Hematopoietic multipotent progenitor cell treated with erythropoietin and hydrocortisone succinate and interleukin-3 and kit ligand, for 8 days (in vitro differentiated cells): ENCODE measurements at places on chromosomes 7 and 10.

DNA sequence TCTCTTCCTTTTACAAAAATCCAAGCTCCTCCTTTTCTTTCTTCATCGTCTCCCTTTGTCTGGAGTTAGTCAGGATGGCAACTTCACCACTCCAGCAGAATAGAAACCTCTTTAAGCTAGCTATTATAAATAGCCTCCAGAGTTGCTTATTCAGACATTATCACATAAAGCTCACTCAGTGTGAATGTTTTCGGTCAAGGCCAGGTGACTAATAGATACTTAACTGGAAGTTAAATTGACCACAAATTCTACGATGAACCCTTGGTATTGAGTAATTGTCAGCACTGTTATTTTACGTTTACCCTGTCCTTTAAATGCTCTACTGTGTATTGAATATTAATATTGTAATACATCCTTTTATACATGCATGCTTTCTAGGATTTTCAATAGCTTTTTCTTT is 340.4 kb downstream of the OTUD1 start:
- DNase-seq = no peak

- no peak for DNase-seq
Measured at GRCh38 chr7:40709062-40709964, 574.5 kb downstream of the SUGCT start.

DNA sequence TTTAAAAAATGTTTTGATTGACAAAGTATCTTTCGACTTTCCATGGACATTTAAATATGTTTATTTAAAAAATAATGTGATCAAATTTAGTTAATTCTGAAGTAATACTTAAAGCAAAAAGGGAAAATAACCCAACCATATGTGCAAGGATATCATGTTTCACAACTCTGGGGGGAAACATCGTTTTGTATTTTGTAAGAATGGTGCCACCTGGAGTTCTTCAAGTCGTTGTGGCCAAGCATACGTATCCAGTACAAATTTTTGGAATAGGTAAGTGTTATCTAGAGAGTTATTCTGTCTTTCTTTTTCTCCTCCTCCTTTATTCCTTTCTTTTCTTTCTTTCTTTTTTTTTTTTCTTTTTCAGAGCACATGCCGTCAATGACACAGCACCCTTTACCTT is 176.2 kb upstream of the CSTF2T start:
- DNase-seq = no peak

- no peak for DNase-seq
Measured at GRCh38 chr10:79405221-79405994, 40.0 kb downstream of the ZCCHC24 start.

GRCh38 chr7:155258226-155258560 is 39.5 kb upstream of the INSIG1 start:
- no peak for DNase-seq

DNA sequence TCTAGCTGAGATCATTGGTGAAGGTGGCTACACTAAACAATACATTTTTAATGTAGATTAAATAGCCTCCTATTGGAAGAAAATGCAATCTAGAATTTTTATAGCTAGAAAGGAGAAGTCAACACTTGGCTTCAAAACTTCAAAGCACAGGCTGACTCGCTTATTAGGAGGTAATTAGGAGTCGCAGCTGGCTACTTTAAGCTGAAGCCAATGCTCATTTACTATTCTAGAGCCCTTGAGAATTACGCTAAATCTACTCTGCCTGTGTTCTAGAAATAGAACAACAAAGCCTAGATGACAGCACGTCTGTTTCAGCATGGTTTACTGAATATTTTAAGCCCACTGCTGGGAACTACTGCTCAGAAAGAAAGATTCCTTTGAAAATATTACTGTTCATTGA is 101.6 kb upstream of the EEPD1 start:
- DNase-seq = no peak

DNA sequence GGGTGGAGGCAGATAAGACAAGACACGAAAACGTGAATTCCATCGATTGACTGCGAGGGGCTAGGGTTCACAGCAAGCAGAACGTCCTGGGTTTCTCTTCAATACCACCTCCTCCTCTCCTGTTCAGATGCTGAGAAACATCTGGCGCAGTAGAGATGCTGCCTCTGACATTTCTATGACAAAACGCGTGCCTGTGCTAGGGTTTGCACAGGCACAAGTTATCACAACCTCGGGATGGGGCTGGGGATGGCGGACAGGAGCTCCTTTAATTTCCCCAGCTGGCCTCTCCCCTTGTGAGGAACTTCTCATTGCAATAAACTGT is 99.8 kb upstream of the SVIL start:
- no peak for DNase-seq

- peak; percentile 69 for DNase-seq
Measured at GRCh38 chr10:37856881-37857286, 526 bp downstream of the ZNF248 start.

GRCh38 chr7:113548561-113548960 is 370.2 kb downstream of the PPP1R3A start:
- DNase-seq = no peak

DNA sequence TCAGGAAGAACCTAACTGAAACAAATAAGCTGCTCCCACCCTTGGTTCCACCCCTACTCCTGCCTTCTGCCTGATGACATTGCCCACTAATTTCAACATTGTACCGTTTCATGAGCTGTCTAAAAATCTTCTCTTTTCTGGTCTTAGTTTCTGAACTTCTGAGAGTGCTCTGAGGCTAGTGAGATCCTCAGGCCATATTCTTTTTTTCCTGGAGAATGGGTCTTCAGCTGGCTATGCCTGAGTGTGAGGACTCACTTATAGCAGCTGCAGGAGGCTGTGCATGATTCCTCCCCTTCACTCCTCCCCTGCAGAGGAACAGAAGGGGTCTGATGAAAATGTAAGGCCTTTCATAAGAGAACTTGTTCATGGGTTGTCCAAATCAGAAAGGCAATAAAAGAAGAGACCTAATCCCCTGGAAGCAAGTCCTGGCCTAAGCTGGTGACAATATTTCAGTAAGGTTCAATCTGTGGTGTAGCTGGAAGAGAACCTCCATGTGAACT is 11.1 kb downstream of the HOXA4 start:
- DNase-seq = no peak

DNA sequence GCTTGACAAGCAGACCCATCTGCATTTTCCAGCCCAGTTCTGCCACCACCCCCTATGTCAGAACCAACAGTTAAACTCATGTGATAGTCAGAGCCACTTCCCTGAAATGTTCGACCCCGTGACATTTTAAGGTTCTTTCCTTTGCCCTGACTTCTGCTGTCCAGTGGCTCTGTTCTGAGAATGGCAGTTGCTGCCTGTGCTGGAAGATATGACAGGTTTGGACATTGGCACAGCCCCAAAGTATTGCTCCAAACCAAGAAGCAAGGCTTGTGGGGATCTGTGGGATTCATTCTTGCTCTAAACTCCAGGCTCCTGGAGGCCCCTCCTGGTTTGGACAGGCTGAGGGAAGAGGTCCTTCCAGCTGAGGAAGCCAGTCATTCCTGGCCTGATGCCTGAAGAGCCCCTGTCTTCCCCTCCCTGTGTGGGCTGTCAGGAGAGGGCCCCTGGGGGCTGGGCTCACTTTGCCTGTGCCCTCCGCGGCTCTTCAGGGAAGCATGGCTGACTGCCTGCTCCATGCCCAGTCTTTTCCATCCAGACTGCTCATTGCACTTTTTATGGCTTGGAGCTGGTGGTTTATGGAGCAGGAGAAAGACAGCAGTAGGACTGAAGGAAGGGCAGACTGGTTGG is 138.0 kb downstream of the CDH23 start:
- DNase-seq = no peak

DNA sequence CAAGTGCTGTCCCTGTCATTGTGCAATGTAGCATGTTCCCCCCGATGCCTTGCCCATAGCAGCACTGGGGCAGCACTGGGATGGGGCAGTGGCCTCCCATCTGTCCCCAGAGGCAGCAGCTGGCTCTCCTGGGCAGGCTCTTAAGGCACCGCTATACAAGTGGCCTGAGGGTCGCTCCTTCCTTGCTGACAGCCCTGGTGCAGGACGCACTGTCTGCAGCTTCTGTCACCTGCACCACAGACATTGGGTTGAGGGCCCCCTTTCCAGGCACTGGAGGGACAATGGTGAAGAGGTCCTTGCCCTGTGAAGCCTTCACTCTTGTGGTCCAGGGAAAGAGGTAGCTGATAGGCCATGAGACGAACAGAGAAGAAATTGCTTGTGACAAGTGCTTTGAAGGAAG is 10.6 kb downstream of the CPSF4 start:
- DNase-seq = no peak

DNA sequence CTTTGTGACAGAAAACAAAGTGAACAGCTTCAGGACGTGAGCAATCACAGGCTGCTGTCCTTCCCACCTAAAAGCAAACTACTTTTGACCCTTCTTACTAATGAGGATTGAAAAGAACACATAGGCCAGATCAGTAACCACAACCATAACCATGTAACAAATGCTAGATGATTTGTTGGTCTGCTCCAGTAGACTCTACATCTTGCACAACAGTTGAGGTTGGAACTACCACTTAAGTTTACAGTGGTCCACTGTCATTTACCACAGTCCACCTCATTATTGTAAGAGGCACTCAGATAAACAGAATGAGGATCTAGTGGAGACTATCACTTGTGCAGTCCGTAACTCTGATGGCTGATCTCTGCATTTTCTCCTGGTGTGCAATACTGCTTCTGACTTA is 27.8 kb downstream of the NET1 start:
- DNase-seq = no peak

GRCh38 chr7:155652156-155653114 is 8.0 kb downstream of the RBM33 start:
- DNase-seq = no peak

DNA sequence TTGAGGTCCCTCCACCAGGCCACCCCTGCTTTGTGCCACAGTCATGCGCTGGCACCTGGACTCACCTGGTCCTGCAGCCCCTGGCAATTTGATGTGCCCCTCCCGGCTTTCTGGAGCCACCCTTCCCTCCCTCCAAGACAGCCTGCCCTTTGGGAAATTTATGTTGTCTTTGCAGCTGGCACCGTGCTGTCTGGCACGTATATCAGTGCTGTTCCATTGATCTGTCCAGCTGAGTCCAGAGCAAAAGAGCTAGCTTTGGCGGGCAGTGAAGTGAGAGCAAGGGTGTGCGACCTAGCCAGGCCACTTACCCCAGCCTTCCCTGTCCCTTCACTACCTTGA is 5.7 kb downstream of the RARRES2 start:
- DNase-seq = no peak

GRCh38 chr7:33091111-33091531 is 18.1 kb downstream of the RP9 start:
- DNase-seq = no peak

DNA sequence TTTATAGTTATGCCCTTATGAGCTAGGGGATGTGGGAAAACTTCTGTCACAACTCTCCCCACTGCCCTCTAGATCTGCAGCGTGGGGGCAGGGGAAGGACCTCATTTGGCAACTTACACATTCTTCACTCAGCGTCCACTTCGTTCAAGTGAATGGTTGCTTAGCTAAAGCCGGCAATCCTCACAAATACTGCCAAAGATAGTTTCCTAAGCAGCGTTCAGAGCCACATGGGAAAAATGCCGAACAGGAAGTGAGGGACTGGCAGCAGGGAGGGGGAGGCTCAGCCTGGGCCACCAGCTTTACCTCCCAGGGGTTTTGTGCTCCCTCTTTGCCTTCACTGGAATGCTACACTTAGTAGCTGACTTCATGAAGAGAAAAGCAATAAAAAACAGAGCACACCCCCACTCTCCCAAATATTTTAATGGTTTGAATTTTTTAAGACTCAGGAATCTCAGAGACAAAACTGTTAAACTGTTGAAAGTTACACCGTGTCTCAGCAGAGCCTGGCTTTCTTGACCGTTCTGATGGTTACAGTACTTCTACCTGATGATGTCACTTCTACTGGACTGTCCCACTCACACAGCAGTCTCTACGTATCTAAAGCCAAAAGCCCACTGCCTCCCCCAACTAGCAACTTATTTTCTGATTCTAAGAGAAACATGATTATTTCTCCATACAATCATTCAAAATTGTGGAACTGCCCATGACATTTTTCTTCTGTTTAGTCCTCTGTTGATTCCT is 10.4 kb downstream of the GRM3 start:
- DNase-seq = no peak

DNA sequence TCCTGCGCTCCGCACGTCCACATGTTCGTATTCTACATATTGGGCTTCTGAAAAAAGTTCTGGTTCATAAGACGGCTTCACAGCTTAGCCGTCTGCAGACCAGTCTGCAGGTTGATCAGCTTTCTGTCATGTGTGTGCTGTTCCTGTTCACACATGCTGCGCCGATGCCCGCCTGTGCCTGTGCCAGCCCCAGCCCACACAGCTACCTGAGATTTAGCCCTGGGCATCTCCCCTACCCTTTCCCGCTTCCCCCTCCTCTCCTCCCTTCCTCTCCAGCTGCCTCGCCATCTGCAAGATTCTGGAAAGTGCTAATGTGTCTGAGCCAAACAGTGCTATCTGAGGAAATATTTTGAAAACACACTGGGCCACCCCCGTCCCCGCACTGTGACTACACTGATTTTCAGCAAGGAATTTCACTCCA is 7.1 kb downstream of the CHST3 start:
- DNase-seq = no peak

DNA sequence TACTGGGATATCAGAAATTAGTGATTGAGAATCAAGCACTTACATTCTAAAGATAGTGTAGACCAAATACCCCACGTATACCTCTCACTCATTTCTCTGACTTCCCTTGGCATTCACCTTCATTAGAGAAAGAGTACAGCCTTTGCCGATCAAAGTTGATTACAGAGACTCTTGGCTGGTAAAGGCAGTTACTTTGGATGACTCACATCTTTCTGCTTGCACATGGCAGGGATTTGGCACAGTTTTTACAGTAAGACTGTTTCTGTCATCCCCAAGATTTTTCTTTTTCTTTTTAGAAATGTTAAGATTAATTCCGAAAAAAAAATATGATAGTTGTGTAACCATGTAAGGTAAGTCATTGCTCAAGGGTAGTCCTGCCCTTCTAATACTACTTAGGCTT is 143.0 kb downstream of the TSPAN12 start:
- DNase-seq = no peak

DNA sequence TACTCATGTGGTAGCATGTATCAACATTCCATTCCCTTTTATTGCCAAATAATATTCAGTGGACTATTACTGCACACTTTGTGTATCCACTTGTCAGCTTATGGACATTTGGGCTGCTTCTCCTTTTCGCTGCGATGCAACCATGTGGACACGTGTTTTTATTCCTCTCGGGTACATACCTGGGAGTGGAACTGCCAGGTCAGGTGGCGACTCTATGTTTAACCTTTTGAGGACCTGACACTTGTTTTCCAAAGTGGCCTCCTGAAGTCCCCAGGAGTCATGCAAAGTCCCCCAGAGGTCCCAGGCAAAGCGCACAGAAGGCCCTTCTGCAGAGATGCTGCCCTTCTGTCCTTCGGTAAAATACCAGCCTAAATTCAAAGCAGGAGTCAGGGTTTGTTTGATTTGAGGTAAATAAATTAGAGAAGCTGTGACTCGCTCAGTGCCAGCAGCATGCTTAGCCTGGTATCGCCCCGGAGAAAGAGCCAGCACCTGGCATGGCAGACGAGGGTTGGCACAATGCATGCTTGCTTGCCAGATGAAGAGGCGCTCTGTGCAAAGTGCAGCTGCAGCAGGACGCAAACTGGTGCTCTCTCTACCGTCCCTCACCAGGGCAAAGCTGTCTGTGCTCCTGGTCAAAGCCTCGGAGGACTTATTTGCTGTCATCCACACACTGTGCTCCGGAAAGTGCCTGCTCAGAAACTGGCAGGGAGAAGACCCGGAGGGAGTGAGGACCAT is 37.8 kb downstream of the HIPK2 start:
- no peak for DNase-seq

- no peak for DNase-seq
Measured at GRCh38 chr10:26776258-26776657, 78.8 kb downstream of the PDSS1 start.

- DNase-seq = no peak
Measured at GRCh38 chr10:133403784-133404183, 9.8 kb downstream of the MTG1 start.

GRCh38 chr7:90931986-90932916 is 332.0 kb upstream of the FZD1 start:
- DNase-seq = no peak
